Muscle of back (tissue), 13 donors: ENCODE measurements at places on chromosomes 1 and 21.

DNA sequence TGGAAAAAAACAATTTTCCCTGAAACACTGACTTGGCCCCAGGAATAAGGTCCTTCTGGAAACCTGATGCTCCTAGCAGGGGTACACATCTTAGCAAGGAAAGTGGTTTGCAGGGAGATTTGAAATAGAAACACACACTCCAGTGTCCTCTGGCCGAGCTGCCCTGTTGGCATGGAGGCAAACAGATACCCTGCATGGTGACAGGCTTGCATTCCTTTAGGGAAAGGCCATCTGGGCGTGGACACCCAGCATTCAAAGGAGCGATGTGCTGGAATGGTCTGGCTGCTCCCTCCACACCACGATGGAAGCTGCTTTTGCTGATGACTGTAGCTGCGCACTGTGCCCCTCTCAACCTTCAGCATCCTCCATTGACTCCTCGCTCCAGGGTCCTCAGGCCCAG, 41.5 kb upstream of the BCAR3 start:
- DNase-seq, result no peak

DNA sequence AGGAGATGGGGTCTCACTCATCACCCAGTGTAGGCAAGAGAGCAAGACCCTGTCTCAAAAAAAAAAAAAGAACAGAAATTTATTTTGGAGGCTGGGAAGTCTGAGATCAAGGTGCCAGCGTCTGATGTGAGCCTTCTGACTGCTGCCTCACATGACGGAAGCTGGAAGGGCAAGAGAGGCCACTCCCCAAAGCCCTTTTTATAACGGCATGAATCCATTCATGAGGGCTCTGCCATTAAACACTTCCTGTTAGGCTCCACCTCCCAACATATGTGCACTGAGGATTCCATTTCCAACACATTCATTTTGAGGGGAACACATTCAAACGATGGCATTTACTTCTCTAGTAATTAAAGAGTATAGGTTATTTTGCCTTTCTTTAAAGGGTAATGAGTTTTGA, 50.9 kb upstream of the C1orf198 start:
- no peak for DNase-seq

DNA sequence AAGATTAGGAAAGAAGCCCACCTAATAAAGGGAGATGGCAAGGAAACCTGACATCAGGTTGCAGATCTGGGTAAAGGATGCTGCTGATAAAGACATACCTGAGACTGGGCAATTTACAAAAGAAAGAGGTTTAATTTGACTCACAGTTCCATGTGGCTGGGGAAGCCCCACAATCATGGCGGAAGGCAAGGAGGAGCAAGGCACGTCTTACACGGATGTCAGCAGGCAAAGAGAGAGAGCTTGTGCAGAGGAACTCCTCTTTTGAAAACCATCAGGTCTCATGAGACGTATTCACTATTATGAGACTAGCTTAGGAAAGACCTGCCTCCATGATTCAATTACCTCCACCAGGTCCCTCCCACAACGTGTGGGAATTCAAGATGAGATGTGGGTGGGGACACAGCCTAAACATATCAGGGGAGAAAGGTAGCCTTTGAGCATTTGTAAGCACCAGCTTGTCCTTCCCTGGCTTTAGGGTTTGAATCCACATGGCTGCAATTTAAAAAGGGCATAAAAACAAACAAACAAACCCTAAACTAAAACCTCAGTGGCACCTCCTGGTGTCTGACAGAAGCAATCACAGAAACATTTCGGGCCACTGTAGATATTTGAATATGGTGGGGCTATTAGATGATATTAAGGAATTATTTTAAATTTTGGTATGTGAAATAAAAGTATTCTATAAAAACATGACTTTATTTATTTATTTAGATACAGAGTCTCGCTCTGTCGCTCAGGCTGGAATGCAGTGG, 33.1 kb downstream of the SLC2A7 start:
- DNase-seq, result no peak

- DNase-seq, result no peak
Measured at GRCh38 chr1:46790446-46791101, 8.3 kb upstream of the CYP4B1 start.

DNA sequence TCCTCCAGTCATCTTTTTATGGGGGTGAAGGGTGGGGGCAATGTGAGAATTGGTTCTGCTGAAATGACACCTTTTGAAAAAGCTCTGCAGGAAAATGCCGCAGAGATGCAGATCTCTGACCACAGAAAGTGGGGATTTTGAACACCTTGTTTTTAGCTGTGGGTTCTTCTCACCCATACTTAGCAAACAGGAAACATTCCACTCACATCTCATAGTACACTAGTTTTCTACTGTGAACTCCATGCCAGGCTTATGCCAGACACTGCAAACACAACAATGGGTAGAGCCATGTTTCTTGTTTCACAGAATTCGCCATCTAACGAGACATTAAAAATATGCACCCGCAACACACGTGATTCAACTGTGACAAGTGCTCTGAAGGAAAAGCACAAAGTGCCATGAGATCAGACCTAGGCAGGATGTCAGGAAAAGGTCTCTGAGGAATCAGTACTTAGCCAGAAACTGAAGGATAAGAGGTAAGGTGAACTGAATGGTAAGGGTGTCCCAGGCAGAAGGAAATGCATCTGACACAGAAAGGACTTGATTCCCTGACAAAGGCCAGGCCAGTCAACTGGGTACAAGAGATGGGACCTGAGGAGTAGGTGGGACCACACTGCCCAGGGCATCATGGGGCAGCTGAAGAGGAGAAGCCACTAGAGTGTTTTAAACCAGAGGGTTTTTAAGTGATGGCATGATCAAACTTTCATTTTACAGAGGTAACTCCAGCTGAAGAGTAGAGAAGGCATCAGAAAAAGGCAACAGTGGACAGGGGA, 83.8 kb upstream of the JAK1 start:
- no peak for DNase-seq

DNA sequence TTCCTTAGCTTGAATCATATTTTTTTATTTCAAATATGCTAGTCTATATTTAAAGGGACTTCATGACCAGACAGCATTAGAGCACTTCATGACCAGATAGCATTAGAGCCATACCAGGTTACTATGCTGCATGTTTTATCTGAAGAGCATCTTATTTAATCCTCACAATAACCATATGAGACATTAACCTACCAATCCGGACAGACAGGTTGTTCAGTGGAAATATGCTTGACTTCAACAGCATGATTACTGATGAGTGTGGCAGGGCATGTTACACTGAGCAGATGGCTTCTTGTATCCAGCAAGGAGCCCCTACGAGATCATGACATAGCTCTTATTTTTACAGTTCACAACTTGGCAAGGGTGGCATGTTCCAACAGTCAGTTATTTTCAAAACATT, 85.0 kb upstream of the KCTD3 start:
- no peak for DNase-seq

GRCh38 chr1:151867321-151867720, 13.8 kb upstream of the THEM5 start:
- no peak for DNase-seq

DNA sequence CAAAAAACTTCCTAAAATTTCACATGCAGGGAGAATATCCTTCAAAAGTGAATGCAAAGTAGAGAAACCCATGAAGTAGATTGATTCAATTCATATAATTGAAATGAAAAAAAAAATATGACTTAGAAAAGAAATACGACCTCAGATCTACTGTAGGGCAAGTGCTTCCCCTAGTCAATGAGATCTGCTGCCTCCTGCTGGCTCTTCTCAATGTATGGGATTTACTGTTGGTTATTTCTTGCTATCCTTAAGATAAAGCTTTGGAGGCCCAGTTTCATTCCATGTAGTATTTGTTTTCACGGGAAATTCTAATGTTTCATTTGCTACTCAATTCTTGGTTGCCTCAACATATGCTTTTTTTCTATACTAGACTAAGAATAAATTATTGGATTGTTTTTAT, 46.2 kb downstream of the ZNF648 start:
- no peak for DNase-seq

- no peak for DNase-seq
Measured at GRCh38 chr1:233082778-233083550, 132.6 kb downstream of the NTPCR start.

GRCh38 chr1:180909462-180909976, 3.2 kb upstream of the KIAA1614 start:
- no peak for DNase-seq

DNA sequence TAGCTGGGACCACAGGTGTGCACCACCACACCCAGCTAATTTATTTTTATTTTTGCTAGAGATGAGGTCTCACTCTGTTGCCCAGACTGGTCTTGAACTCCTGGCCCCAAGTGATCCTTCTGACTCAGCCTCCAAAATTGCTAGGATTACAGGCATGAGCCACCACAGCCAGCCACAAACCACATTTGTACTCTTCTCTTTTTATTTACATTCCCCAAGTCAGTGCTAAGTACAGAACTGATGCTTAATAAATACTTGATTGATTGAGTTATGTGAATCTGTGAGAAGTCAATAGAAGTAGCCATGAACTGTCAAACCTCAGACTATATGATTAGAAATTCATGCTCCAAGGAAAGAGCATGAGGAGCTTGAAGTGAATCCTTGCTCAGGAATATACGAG, 48.5 kb upstream of the S1PR1 start:
- DNase-seq, result peak; percentile 64

- DNase-seq, result no peak
Measured at GRCh38 chr1:201452866-201453265, 16.1 kb downstream of the PHLDA3 start.

DNA sequence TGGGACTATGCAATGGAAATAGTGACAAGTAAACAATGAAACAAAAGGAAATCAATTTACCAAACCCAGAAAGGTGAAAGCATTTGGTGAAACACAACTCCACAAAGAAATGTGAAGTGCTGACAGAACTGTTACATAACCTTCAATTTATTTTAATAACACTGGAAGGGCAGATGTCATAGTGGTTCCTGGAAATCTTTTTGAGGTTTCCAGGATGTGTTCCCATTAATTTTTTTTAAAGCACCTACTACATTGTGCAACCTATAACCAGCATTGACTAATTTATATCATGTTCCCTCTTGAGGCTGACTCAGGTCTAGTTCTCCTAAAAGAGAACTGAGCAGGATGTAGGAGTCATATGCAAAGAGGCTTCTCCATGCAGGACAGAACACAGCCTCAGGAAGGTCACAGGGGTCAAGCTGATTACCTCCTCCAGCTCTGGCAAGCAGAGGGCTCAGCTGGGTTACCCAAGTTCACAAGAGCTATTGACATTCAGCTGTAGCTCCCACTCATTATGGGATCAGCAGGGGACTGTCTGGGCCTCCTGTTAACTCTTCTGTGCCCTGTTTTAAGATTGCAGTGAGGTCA, 157.1 kb upstream of the NRIP1 start:
- peak; percentile 20 for DNase-seq

- no peak for DNase-seq
Measured at GRCh38 chr1:183302452-183303322, 115.5 kb downstream of the NMNAT2 start.

GRCh38 chr1:171718216-171718615, 23.6 kb downstream of the VAMP4 start:
- no peak for DNase-seq

GRCh38 chr21:41671859-41672542, 94.9 kb downstream of the RIPK4 start:
- no peak for DNase-seq

DNA sequence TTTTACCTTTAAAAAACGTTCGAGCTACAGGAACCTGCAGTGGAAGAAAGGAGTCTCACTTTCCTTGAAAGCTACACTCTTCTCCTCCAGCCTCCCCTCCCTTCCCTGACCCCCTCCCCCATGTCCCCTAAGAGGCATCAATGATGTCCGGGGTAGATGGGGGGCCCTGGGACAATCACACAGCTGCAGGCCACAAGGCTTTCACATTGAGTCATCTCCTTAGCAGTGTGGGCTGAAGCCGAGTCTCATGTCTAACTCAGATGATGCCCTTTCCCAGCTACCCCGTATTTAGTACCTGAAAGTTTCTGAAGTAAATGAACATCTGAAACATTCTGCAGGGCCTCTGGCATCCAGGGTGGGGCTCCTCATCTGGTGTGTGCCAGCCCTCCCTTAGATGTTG, 6.3 kb upstream of the GPR25 start:
- no peak for DNase-seq

- peak; percentile 25 for DNase-seq
Measured at GRCh38 chr1:230212405-230212936, 145.4 kb downstream of the GALNT2 start.

GRCh38 chr1:72636631-72637030, 354.3 kb upstream of the NEGR1 start:
- DNase-seq, result no peak

GRCh38 chr1:34127006-34128000, 37.7 kb downstream of the CSMD2 start:
- DNase-seq, result no peak

DNA sequence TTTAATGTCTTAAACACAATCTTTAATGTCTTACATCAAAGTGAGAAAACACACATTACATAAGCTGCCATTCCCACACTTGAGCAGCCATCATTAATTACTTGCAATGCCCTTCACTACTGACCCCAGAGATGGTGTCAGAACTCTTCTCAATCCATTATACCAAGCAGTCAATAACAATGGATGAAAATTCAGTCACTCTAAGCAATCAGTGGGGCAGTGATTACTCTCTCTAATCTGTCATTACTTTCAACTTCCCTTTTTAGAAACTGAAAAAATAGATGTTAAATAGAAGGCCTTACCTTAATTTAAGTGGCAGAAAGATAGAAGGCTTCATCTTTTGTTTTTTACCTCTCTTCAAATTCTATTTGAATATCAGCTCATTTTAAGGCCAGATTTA, 9.7 kb upstream of the FRRS1 start:
- DNase-seq, result no peak

- peak; percentile 45 for DNase-seq
Measured at GRCh38 chr1:14486401-14487201, 111.9 kb upstream of the KAZN start.

DNA sequence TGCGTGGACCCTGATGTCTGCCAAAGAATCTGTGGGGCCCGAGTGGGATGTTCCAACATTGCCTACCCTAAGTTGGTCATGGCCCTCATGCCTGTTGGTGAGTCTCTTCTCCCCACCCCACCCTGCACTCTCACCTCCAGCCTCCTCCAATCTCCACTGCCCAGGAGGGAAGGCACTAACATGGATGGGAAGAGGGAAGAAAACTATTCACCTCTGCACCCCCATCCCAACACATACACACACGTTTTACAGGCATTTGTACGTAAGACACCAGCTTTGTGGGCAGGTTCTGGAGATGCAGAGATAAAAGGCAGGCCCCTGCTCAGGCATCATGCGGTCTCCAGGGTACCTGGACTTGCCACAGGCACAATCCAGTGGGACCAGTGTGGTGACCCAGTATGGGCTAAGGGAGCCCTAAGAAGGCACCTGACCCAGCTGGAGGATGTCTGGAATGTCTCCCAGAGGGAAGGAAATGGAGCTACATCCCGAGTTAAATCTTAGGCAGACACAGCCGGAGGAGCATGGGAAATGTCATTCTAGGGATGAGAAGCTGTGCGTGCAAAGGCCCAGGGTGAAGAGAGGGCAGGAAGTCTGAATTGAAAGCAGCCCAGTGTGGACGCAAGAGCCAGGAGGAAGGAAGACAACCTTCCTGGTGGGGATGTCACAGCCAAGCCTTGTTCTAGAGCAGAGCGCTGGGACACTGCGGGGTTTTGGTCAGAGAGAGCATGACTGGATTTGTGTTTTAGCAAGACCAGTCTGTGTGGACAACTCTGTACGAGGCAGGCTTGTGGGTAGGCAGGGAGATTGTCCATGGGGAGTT, 11.4 kb downstream of the SLC5A9 start:
- DNase-seq, result no peak

DNA sequence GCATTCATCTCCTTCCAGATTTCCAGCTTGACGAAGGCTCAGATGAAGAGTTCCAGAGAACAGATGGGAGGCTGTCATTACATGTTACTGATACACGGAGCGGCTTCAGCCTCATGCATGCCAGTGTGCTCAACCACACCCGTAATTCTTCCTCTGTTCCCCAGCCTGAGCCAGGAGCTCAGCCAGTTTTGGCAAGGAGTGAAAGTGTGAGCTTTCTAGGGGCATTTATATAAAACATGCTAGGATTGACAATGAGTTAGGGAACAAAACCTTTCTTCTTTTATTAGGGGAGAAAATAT, 290.4 kb upstream of the PLXNA2 start:
- DNase-seq, result no peak
